NCI-H2029 treated with DMSO at 0.1 percent for 48 hours (cell line): ENCODE measurements at places on chromosomes 3 and 15.
A peak's percentile ranks its signal among the peaks of the same experiment; 100 is the strongest.

DNA sequence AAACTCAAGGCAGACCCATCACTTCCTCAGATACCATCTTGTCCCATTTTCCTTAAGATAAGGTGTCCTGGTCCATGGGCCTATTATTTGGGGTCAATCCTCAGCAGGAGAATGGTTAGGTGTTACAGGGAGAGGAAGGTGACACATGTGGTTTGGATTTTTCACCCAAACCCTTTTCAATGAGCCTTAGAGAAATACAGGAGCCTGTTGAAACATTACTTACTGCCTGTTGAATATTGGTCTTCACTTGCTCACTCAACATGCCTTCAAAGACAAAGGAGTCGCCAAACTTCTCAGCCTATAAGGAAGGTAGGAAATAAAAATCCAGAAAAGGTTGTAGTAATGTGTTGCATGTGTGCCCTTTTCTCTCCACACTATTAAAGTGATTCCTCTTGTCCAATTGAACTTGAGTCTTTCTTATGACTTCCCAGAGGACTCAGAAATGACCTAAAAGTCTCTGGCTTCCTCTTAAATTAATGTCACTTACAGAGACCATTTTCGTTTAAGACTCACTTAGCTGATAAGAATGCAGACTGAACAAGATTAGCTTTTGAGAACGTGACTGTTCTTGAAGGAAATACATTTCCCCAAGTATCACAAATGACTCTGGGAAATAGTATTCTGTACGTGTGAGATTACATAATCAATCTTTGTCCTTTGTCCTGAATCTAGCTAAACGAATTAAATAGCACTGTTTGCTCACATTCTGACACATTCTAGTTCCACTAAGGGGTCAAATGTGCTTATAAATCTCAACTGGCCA, 17.8 kb downstream of the SUMF1 start:
- no peak for DNase-seq

GRCh38 chr3:18237251-18238005, 187.7 kb downstream of the SATB1 start:
- peak; percentile 10 for DNase-seq

DNA sequence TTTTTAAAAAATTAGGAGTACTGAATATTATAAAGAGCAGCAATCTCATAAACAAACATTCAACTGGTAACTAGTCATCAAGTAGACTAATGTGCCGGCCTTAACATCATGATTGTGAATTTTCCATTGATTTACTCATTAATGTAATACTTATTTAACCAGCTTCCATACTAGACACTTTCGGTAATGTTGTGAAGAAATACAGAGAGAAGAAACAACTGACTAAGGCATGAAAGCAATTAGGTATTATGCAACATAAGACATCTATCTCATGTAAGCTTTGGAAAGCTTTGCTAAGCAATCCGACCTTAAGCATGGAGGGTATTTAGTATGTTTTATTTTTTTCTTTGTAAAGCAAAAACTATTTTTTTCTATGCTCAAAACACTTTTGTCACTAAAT, 108.0 kb downstream of the IL1RAP start:
- DNase-seq = no peak

- DNase-seq = no peak
Measured at GRCh38 chr3:123150449-123151215, 51.1 kb upstream of the SEC22A start.

DNA sequence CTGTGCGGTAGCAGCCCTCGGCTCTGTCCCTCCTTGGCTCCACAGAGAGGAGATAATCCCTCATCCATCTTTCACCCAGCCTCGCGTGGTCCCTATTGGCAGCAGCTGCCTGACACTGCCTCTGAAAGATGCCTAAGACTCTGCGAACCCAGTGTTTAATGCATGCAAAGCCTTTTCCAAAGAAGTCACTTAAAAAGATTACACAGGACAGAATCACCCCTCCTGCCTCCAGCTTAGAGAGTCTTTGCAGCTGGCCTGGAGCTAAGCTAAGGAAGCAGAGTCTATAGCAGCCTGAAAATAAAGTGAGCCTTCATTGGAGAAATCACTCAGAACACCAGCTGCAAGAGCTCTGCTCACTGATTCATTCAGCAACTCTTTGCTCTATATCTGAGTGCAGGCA, 247.2 kb downstream of the SHQ1 start:
- no peak for DNase-seq

- no peak for DNase-seq
Measured at GRCh38 chr3:188468196-188468595, 314.2 kb downstream of the LPP start.

GRCh38 chr15:63504979-63505841, 817 bp downstream of the USP3 start:
- DNase-seq = peak; percentile 21

- peak; percentile 72 for DNase-seq
Measured at GRCh38 chr3:48013288-48013980, 2.8 kb downstream of the MAP4 start.

- DNase-seq = no peak
Measured at GRCh38 chr3:138034918-138035317, 25.0 kb downstream of the CLDN18 start.

- no peak for DNase-seq
Measured at GRCh38 chr3:144879701-144880100, 908.1 kb downstream of the DIPK2A start.

DNA sequence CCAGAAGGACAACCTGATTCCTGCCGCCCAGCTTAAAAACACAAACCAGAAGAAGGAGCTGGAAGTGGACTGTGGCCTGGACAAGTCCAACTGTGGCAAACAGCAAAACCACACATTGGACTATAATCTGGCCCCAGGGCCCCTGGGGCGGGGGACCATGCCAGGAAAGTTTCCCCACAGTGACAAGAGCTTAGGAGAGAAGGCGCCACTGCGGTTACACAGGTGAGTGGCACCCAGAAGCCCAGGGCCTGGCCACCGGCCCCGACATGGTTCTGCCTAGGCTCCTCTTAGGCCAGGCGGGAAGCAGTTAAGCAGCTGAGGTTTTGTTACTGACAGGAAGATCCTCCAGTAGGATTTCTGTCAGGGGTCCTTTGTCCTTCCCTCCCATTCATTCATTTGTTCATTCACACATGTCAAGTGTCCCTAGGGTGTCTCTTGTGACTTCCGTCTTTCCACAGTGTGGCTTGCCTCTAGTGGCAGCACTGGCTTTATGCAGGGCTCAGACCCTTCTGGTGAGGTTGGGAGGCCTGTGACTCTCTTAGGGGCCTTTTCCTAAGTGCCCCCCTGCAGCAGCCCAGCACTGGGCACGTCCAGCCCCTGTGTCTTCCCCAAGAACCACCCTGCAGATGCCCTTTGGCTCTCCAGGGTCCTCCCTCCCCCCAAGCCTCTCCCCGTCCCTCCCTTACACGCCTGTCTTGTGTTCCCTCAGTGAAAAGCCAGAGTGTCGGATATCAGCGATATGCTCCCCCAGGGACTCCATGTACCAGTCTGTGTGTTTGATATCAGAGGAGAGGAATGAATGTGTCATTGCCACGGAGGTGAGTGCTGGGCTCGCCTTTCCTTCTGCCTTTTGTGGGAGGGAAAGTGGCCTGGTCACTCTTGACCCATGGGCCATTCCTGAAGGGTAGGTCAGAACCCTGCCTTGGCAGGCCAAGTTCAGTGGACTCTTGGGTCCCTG, 7.8 kb downstream of the DLL4 start:
- DNase-seq = no peak

DNA sequence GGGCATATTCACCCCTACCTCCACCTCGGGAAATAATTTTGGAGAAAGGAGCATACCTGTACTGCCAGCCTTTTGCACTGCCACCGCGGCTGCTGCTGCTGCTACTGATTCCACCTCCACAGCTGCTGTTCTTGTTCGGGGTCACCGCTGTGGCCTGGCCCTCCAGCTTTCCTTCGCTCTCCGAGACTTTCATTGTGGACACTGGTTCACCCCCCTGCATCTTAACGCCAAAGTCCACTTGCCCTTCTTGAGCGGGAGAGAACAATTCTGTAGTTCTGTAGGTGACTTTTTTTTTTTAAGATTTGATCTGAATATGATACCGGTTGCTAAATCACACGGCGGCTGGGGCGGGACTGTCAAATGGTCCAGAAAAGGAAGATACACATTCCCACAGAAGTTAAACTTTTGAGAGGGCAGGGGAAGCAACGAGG, 701 bp downstream of the OSBPL11 start:
- no peak for DNase-seq

DNA sequence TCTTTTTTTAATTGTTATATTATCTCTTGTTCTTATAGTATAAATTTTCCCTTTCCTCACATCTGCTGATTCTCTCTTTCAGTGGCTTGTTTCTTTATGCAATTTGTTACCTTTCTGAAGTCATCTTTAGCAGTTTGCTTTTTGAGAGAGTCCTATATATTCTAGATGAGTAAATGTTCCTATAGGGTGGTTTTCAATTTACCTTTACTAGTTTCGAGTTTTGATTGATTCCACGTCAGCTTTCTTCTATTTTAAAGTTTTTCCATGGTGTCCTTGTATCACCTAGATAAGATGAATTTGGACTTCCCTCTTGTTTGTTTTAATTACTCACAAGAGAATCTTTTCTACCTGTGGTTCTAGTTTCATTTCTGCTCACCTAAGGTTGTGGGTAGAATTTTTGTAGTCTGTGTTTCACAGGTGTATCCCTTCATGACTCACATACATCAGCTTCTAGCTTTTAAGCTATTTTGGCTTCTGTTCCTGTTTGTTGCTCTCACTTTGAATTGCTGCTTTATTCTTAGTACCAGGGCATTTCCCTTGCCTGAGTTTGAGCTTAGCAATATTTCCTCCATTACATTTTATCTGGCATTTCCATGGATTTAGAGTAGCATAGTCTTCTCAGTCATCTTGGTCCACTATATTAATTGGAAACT, 6.4 kb downstream of the TEX9 start:
- DNase-seq = no peak

DNA sequence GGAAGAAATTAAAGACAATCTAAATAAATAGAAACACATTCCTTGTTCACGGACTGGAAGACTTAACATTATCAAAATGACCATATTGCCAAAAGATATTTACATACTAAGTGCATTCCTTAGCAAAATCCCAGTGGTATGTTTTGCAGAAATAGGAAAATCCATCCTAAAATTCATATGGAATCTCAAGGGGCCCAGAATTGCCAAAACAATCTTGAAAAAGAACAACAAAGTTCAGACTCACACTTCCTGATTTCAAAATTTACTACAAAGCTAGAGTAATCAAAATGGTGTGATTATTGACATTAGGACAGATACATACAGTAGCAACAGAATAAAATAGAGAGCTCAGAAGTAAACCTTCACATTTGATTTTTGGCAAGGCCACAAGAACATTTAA, 515.5 kb downstream of the OCA2 start:
- DNase-seq = no peak

DNA sequence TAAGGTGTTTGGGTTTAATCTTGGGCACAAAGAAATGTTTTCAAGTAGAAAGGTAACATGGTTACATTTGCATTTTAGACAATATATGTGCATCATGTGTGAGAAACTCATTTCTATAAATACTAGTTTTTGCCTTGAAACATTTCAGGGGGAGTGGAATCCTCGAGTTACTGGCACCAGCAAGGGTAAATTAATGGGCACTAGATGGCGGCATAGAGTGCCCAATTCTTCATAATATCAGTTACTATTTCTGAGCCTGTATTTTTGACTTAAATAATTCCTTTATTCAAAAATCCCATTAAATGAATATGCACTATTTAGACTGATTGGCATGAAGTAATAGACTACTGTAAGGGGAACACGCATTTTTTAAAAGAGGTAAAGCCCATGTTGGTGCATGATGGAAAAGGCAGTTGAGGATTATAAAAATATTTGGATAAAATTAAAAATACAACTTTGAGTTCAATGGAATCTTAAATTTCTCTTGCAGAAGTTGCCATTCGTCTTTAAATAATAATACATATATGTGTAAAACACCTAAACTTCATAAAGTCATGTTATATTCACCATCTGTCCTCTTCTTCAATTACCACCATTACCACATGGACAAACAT, 106.3 kb downstream of the ZBTB20 start:
- DNase-seq = peak; percentile 19

DNA sequence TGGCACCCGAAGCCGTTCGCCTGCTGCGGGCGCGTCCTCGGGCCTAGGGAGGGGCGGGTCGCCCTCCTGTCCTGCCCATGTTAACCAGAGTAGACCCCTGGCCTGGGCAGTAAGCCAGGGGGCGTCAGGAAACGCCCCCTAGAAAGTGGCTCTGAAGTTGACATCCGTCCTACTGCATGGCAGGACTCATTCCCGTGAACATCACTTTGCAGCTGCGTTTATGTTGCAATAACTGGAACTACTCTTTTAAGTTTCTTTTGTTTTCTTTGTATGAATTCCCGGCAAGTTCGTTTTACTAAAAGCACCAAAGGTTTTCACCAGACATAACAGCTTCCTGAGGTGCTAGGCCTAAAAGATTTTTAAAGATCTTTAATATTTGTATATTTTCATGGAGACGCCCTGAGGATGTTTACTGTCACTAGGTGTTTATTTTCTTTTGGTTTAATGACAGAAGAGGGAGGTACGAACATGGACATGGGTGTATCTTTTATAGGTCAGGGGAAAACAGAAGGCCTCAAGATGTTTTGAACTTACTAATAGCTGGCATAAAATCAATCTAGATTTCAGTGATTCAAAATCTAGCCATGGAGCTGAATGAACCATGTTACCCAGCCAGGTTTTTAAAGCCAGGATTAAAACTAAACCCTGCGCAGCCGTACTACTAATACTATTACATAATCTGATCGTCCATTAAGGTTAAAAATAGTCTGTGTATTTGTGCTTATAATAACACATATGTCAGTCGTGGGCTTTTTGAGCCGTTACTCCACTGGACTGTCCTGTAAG, 1.0 kb downstream of the C15orf61 start:
- DNase-seq = no peak

- no peak for DNase-seq
Measured at GRCh38 chr3:122640437-122640999, 40.1 kb upstream of the PARP14 start.

- DNase-seq = no peak
Measured at GRCh38 chr3:87436781-87437543, 160.6 kb upstream of the POU1F1 start.

DNA sequence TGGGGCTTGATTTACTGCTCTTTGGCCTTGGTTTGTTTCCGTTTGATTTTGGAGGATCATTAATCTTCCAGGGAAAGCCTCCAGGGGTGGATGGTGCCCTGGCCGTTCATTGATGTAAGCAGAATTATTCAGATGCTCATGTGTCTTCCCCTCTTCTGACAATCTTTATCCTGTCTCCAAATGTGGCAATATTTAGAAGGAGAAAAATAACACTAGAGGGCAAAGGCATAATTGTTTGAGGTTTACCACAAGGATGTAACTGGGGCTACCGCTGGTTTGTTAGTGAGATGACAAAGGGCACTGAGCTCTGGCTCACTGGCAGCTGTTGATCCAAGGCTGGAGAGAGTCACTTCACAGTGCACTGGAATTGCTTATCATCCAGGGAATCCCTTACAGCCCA, 18.2 kb upstream of the PLCL2 start:
- DNase-seq = no peak
